Endothelial cell (in vitro differentiated cells): ENCODE measurements at places on chromosomes 2 and 18.

- DNase-seq = no peak
Observed at GRCh38 chr2:155692106-155692505, 640.4 kb downstream of the NR4A2 start.

- no peak for DNase-seq
Observed at GRCh38 chr2:236840857-236841256, 244.8 kb upstream of the COPS8 start.

DNA sequence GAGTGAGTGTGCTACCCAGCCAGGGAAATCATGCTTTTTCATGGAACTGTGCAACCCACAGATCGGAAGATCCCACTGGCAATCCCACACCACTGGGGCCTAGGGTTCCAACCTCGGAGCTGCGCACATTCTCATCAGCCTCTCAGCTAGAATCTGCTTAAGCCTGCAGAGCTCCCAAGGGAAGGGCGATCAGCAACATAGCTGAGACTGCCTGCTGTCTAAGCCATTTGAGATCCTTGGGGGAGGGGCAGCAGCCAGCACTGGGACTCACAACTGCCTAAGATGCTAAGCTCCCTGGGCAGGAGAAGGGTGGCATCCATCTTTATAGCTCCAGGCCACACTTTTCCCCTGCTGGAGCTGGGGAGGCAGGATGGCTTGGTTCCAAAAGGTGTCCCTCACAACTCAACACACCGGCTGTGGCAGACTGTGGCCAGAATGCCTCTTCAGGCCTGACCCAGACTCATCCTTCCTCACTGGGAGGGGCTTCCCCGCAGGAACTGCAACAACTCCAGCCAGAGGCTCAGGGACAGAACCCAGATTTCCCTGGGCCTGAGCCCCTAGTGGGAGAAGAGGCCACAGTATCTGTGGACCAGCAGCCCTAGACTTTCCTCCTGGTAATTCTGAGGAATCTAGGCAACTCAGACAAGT is 1133.3 kb upstream of the PIK3C3 start:
- no peak for DNase-seq

DNA sequence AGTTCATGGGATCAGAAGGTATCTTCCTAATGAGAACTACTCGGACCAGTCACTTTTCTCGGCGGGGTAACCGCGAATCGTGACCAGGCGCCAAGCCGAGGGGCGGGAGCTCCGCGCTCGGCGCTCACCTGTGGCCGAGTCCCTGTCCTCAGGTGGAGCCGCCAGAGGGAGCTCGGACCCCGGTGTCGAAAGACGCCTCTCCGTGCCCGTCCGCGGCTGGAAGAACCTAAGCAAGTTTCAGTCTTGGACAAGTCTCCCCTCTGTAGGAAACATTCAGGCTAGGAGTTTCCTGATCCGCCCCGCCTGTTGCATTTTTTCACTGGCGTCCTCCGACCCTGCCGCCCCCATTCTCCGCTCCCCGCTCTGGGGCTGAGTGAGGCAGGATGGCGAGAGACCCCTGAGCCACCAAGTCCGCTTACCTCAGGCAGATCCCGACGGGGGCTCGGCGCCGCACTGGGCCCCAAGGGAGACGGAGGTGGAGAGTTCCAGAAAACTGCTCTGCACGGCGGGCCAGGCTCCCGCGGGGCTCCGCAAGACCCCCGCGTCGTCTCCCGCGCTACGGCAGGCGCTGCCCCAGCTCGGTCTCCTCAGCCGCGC is 480 bp downstream of the DSEL start:
- DNase-seq = peak; percentile 87

DNA sequence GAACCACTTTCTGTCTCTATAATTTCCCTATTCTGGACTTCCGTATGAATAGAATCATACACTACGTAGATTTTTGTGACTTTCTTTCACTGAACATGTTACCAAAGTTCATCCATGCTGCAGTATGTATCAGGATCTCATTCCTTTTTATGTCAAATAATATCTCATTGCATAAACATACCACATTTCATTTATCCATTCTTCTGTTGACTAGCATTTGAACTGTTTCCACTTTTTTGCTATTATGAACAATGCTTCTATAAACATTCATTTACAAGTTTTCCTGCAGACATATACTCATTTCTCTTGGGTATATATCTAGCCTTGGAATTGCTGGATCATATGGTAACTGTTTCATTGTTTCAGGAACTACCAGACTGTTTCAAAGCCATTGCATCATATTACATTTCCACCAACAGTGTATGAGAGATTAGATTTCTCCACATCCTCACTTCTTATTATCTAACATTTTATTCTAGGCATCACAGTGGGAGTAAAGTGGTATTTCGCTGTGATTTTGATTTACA is 186.2 kb downstream of the DYM start:
- no peak for DNase-seq

- DNase-seq = no peak
Observed at GRCh38 chr2:225472161-225472560, 72.7 kb downstream of the NYAP2 start.

DNA sequence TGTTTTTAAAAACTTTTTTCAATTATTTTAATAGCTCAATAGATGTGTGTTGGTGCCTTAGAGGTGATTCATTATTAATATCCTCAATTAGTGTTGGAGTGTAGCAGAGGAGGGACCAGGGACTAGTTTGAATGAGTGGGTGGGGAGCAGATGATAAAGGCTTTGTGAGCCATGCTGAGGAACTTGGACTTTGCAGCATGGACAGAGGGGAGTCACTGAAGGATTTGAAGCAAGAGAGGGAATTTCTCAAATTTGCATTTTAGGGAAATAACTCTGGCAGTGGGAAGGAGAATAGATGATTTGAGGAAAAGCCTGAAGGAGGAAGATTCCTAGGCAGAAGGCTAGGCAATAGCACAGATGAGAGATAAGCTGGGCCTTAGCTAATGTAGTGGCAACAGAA is 42.3 kb upstream of the RMND5A start:
- no peak for DNase-seq

DNA sequence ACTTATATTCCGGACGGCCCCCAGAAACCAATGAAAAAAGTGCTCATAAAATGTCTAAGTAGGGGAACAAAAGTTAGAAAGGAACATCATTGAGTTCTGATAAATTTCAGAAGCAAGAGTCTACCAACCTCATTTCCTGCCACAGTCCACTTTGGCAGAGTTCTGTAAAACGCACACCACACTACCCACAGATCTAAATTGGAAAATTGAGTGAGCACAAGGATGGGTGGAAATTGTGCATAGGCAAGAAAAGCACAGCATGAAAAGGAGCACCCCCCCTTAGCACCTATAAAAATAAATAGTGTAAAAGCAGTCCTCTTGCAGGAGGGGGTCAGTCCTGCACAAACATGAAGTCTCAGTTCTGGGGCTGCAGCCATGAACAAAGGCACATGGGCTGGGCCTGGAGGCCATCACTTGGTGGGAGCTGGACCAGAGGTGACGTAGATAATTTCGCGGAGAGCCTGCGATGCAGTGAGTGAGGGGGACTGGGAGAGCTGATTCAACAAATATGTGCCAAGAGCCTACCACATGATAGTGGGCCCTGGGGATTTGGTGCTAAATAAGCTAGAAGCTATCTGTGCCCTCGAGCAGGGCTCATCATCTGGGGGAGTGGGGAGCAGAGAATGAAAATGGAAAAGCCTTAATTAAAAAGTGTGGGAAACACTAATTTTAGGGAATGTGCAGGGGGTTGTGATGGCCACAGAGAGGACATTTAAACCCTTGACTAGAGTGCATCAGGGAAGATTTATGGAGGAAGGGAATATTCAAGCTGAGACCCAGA is 48.9 kb upstream of the SPP2 start:
- no peak for DNase-seq

GRCh38 chr2:31108561-31109286 is 29.5 kb downstream of the GALNT14 start:
- no peak for DNase-seq

DNA sequence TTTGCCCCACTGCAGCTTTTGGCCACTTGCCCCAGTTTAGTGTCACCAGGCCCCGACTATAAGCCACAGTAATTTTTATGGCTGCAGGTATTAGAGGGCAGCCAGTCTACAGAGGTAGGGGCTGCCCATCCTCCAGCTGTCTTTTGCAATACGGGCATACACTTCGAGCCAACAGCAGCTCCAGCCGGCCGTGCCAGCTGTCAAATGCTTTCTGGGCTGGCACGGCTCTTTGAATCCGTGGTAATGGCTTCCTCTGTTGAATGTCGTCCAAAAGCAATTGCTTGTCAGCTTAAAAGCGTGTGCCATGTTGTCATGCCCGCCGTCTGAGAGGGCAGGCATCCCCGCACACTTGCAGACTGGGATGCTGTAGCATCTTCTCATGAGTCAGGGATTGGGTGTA is 41.3 kb downstream of the BCL2L11 start:
- no peak for DNase-seq

GRCh38 chr2:164560181-164560792 is 61.0 kb downstream of the GRB14 start:
- no peak for DNase-seq

- no peak for DNase-seq
Observed at GRCh38 chr18:49499046-49499637, 12.1 kb upstream of the C18orf32 start.

GRCh38 chr2:210561475-210561874 is 5.1 kb downstream of the CPS1 start:
- no peak for DNase-seq

DNA sequence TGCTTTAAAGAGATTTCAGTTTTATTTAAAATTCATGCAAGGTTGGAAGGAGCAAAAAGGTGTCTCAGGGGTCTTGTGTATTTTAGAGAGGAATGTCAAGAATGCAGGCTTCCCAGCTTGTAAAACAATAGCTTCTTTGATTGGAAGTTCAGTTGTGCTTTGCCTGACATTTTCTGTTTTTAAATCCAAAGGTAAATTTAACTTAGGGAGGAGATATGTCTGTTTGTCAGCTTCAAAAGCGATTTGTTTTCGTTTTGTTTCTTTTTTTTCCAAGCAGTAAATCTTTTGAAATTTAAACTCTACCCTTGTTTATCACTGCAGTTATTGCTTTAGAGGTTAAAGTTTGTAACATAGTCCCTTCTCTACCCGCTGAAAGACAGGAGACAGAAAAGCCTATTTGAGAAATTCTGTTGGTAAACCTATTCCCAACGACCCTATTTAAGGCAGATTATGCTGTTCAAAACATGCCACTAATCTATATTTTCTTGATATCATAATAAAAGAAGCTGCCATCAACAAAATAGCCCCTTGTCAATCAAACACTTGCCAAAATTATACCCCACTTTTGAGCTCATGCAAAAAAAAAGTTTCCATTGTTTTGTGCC is 639.6 kb downstream of the IRS1 start:
- DNase-seq = no peak

DNA sequence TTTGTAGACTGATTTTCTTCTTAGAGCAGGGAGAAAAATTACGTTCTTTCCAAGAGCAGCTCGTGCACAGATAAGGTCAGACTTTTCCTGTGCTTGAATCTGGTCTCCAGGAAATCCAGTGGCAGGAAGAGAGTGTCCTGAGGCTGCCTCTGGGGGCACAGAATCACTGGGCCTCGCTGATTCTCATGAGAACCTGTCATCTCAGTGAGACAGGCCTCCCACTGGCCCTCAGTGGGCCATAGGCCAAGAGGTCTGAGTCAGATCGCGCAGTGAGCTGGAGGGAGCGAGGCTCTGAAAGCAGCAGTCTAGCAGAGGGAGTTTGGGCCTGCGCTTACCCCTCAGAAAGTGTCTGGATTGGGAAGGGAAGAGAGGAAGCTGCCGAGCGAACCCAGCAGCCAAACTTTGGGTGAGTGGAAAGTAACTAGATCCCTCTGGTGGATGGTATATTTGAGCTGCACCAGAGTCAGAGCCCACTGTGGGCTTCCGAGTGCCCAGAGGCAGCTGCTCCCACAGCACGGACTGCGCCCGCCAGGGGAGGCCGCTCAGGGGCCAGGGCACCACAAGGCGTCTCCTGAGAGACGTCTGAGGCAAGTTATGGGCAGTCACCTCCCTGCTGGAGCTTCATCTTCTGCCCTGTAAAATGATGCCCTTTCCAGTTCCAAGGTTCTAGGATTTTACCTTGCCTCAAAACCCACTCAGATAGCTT is 8.2 kb downstream of the GDF7 start:
- DNase-seq = peak; percentile 37

GRCh38 chr2:8515864-8516533 is 165.9 kb upstream of the ID2 start:
- no peak for DNase-seq

GRCh38 chr2:22991844-22992243 is 393.1 kb upstream of the KLHL29 start:
- no peak for DNase-seq

DNA sequence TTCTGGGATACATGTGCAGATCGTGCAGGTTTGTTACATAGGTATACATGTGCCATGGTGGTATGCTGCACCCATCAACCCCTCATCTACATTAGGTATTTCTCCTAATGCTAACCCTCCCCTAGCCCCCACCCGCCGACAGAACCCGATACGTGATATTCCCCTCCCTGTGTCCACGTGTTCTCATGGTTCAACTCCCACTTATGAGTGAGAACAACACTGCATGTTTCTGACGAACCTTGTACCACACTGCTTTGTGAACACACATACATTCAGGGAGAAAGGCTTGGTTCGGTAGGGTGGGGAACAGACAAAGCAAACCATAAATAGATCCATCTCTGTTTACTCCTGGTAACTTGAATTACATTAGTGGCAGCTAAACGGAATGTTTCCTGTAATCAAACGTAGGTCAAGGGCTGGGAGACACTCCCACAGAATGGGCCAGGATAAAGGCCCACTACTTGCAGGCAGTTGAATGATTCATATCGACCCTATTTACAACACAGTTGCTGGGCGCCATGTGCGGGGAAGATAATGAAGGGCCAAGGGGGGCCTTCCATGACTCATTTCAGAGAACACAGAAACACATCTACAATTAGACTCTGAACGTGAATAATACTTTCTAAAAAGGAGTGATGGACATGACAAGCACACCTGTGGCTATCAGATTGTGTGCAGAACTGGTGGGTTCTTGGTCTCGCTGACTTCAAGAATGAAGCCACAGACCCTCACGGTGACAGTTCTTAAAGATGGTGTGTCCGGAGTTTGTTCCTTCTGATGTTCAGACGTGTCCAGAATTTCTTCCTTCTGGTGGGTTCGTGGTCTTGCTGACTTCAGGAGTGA is 56.8 kb upstream of the KIDINS220 start:
- no peak for DNase-seq

GRCh38 chr2:42859791-42860190 is 67.4 kb upstream of the HAAO start:
- no peak for DNase-seq

- no peak for DNase-seq
Observed at GRCh38 chr2:17058772-17059402, 393.3 kb upstream of the CYRIA start.

GRCh38 chr2:136357007-136357380 is 239.0 kb upstream of the CXCR4 start:
- no peak for DNase-seq

GRCh38 chr2:240759459-240759858 is 60.6 kb downstream of the KIF1A start:
- no peak for DNase-seq

DNA sequence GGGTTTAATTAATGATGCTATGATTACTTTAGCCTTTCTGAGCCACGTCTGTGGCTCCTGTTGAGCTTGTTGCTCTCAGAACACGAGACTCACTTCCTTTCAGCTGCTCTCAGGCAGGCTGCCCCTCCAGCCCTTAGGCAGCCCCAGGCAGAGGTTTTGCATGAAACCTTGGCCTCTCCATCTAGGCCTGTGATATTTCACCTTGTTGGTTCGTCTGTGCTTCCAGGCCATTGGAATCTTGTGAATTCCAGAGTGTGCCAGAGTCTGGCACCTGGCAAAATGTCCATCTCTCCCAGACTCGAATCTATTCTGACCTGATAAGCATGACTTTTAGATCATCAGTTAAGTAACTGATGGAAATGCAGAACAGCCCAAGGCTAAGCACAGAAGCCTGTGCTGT is 254.1 kb downstream of the LOXHD1 start:
- no peak for DNase-seq

- DNase-seq = no peak
Observed at GRCh38 chr2:32938934-32939333, 7.8 kb upstream of the LTBP1 start.
